ENCODE measurements at places on chromosomes 3 and 15. TPM values are rescaled to one million over a fixed set of nuclear protein-coding genes. Genes with fewer than 3 reads are reported as not detected.

Gene AEN
- total RNA-seq, result 4.0 TPM

Gene SHC4
- total RNA-seq, result 2.1 TPM

Gene KNL1
- total RNA-seq, result 0.61 TPM

Gene TGM5
- not detected for total RNA-seq

Data from heart right ventricle (tissue), 16 donors.